IMR-90 (cell line): ENCODE measurements at places on chromosomes 2 and 18. TPM values are rescaled to one million over a fixed set of nuclear protein-coding genes. Genes with fewer than 3 reads are reported as not detected.

The CLEC4F gene
- total RNA-seq: not detected in 2 replicates

The IL36B gene
- total RNA-seq: not detected in 2 replicates

The BOLL gene
- total RNA-seq: not detected in 2 replicates

The CD28 gene
- not detected in 2 replicates for total RNA-seq

The REG3A gene
- total RNA-seq: not detected in 2 replicates

- H3K36me3 ChIP-seq: no peaks in the 10 kb centered on the region
- no peak overlapping the region for H3K4me3 ChIP-seq
- no peak overlapping the region for H3K27ac ChIP-seq
- peaks cover 18% of the 10 kb centered on the region for H3K27me3 ChIP-seq
- DNase-seq: no peak
These were observed 147.6 kb upstream of the COPS8 start for GRCh38 chr2:236938126-236938525.

DNA sequence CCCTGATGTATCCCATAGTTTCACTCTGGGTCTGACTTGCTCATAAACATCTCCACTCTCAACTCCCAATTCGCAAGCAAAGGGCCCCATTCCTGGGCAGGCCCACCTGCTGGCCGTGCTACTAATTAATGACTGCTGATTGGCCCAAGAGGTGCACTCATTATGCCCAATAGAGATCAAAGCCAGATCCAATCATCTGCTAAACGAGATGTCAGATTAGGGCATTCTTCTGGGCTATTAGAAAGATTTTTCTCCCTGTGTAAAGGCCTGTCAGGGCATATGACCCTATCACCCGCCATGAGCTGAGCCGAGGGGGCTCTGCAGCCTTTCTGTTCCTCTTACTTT is 103.4 kb upstream of the HAAO start:
- no peak for DNase-seq
- H3K4me3 ChIP-seq: no peak overlapping the region
- H3K27me3 ChIP-seq: no peaks in the 10 kb centered on the region

DNA sequence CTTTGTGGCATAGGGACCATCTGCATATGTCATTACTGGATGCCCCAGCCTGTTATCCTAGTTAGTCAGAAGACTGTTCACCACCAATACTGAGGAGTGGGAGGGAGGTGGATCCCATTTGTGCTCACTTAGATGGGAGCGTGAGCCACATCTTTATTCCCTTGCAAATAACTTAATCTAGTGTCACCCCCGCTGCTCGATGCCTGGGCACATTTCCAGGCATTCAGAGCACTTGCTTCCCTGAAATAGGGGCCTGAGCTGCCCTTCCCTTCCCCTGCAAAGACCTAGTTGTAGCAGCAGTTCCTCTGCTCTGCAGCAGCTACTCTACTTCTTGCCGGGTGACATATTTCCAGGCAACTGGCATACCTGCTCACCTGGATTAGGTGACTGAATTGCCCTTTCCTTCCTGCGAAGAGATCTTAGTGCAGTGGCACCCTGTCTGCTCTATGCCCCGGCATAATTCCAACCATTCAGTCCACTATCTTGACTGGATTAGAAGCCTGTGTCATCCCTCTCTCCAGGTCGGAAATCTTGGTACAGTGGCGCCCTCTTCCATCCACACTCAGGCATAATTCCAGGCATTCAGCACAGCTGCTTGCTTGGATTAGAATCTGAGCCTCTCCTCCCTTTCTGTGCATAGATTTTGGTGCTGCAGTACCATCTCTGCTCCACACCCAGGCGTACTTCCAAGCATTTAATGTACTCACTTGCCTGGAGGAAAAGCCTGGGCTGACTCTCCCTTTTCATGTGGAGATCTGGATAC is 1389.1 kb upstream of the TMEFF2 start:
- H3K4me1 ChIP-seq: no peaks in the 10 kb centered on the region
- no peak overlapping the region for H3K4me3 ChIP-seq

DNA sequence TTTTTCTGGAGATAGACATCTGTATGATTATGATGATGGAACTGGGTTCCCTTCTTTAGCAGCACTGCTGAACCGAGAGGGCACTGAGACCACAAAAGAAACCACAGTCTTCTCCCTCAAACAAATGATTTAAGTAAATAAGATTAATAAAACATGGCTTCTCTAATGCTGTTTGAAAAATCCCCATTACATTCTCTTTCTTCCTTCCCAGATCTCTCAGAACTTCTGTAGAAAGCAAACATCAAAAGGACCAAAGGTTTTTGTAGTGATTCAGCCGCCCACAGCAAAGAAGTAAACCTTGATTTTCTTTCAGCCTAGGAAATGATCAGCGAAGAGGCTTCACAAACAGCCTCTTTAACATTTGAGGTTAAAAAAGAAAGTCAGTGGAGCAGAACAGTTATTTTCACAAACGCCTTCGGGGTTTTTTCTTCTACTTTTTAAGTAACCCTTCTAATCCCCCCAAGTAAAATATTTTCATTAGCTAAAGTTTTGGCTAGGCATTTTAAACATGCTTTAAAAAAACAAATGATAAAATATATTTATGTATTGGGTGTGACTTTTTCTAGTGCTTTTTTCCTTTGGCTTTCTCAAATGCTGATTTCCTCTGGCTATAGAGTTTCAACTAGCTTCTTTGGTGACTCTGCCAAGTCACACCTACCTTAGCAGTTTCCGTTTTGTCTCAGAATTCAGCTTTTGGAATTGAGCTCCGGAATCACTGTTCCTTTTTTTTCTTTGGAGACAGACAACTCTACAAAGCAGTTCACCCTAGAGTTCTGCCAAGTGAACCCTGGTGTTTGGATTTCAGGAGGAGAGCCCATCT is 89.6 kb downstream of the UPP2 start:
- no peaks in the 10 kb centered on the region for H3K4me1 ChIP-seq
- no peak overlapping the region for H3K27ac ChIP-seq
- no peaks in the 10 kb centered on the region for H3K36me3 ChIP-seq
- DNase-seq: no peak
- H3K4me3 ChIP-seq: no peak overlapping the region

- H3K27ac ChIP-seq: no peak overlapping the region
- no peak overlapping the region for H3K4me3 ChIP-seq
- no peak for DNase-seq
- peaks cover under 1% of the 10 kb centered on the region for H3K4me1 ChIP-seq
- H3K36me3 ChIP-seq: no peaks in the 10 kb centered on the region
These were observed 62.3 kb downstream of the UBE2E3 start for GRCh38 chr2:181042706-181043105.

- H3K4me1 ChIP-seq: no peaks in the 10 kb centered on the region
- no peak overlapping the region for H3K27ac ChIP-seq
- no peak overlapping the region for H3K4me3 ChIP-seq
- DNase-seq: no peak
These were observed 142.0 kb downstream of the ASB1 start for GRCh38 chr2:238568455-238569440.

DNA sequence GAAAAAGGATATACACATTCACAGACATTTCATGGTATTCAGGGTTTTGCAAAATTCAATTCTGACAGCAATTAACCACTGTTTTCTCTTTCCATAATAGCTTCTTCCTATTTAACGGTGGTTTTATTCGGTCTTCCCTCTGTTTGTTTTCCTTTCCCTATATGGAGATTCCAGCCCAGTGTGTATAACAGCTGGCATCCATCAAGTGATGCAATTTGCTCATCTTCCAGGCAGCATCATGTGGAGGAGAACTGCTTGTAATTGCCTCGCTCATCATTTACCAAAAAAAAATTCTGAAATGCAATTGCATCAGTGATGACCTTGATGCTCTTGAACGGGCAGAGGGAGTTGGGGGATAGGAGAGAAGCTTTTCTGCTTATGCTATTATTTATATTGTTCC is 165.9 kb upstream of the PGAP1 start:
- no peak overlapping the region for H3K4me3 ChIP-seq
- H3K4me1 ChIP-seq: peaks cover 8% of the 10 kb centered on the region; the same call in 1 of the 2 replicates
- no peaks in the 10 kb centered on the region for H3K36me3 ChIP-seq
- H3K27ac ChIP-seq: no peak overlapping the region

- H3K36me3 ChIP-seq: peaks cover 12% of the 10 kb centered on the region
- no peaks in the 10 kb centered on the region for H3K27me3 ChIP-seq
- H3K4me1 ChIP-seq: peaks cover 3% of the 10 kb centered on the region; the same call in 1 of the 2 replicates
- no peak overlapping the region for H3K4me3 ChIP-seq
- no peak for DNase-seq
- H3K27ac ChIP-seq: no peak overlapping the region
These were observed 82.0 kb upstream of the CCDC195 start for GRCh38 chr2:224798180-224798579.

DNA sequence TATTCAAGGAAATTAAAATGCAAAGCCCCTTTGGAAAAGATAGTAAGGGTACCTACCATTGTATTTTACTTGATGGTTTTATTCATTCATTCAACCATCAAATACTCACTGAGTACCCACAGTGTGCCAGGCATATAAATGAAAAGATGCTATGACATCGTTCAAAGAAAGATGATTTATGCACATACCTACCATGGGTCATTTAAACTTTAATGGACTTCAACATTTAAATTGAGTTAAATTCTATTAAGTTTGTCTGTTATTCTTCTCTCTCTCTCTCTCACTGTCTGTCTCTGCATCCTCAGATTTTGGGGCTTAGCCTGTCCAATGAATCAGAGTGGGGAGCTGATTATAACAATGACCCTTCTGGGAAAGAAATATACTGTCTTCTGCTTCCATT is 87.9 kb downstream of the CERS6 start:
- no peaks in the 10 kb centered on the region for H3K27me3 ChIP-seq
- H3K4me1 ChIP-seq: peaks cover 2% of the 10 kb centered on the region; the same call in 1 of the 2 replicates
- no peaks in the 10 kb centered on the region for H3K36me3 ChIP-seq
- no peak overlapping the region for H3K4me3 ChIP-seq
- DNase-seq: no peak

DNA sequence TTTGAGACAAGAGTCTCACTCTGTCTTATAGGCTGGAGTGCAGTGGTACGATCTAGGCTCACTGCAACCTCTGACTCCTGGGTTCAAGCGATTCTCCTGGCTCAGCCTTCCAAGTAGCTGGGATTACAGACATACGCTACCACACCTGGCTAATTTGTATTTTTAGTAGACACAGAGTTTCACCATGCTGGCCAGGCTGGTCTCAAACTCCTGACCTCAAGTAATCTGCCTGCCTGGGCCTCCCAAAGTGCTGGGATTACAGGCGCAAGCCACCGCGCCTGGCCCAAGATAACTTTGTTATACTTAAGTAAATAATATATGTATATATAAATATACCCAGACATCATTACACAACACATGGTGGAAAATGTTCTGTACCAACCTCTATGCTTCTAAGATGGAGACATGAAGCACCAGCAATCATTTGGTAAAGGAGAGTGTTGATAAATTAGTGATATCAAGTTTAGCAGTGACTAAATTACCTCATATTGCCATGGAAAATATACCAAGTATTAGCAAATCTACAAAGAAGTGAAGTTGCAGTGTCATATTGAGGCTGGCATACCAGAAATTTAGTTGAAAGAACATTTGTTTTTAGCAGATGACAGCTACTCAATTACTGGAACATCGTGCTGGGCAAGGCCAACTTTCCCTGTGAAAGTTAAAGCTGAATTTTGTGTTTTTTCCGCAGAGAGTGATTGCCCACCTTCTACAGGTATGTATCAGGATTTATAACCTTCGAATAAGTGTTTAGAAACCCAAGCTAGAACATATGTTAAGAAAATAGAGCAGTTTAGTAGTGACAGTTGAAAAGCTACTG is 177.7 kb downstream of the MYCN start:
- no peaks in the 10 kb centered on the region for H3K4me1 ChIP-seq
- H3K4me3 ChIP-seq: no peak overlapping the region
- no peaks in the 10 kb centered on the region for H3K27me3 ChIP-seq
- no peak for DNase-seq

DNA sequence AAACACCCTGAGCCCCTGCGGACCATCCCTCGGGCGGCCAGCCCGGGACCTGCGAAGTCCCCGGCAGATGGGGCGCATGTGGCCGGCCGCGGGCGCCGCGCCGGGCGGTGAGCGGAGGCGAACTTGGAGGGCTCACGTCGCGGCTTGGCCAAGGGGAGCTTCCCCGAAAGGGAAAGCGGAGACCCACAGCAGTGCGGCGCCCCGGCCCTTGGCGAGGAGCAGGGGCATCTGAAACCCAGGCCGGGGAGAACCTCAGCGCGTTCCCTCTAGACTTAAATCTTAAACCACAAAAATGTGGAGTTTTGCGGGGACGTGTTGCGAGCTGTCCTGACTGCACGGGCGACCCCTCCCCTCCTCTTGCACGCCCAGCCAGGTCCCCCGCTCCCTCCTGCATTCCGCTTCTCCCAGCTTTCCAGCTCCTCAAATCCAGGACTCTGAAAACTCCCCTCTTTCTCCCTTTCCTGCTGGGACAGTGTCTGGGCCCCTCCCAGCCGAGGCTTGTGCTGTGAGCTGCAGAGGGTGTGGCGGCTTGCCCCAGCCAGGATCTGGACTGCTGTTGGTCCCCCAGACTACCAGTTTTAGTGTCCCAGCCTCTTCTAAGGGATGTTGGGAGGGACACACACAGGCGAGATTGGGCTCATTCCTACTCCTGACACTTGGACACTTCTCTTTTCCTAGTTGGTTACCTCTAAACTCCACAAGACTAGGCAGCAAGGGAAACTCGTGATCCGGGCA is 1.3 kb downstream of the FMNL2 start:
- H3K27ac ChIP-seq: peak overlapping the region; percentile 43
- no peaks in the 10 kb centered on the region for H3K36me3 ChIP-seq
- H3K27me3 ChIP-seq: no peaks in the 10 kb centered on the region
- DNase-seq: peak; percentile 47
- H3K4me1 ChIP-seq: peaks cover 2% of the 10 kb centered on the region; the same call in 1 of the 2 replicates
- H3K4me3 ChIP-seq: peak overlapping the region; percentile 98

- no peaks in the 10 kb centered on the region for H3K27me3 ChIP-seq
- DNase-seq: no peak
These were observed 1526.7 kb downstream of the LRP1B start for GRCh38 chr2:140604096-140604495.

DNA sequence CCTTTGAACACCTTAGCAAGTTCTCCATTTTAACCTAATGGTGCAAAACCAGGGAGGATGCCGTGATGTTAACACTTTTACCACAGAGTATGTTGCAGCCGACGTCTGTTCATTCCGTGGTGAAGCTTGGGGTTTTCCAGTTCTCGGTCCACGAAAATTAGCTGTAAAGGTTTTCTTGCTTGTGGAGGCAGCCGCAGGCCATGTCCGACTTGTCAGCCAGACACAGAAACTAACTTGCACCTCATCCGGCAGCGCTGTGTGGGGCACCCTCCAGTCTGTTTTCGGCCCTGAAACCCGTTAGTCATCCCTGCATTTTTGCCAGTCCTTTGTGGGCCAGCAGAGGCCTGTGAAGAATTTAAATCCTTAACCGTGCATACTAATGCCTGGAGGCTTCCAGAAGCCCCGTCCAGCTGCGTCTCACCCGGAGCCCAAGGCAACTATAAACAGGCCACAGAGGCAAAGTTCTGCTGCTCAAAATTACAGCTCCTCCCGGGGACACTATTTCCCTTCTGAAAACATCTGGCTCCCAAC is 70.6 kb downstream of the SH3YL1 start:
- H3K4me3 ChIP-seq: no peak overlapping the region
- DNase-seq: peak; percentile 2

- H3K27me3 ChIP-seq: peaks cover 18% of the 10 kb centered on the region
- H3K27ac ChIP-seq: no peak overlapping the region
- no peaks in the 10 kb centered on the region for H3K36me3 ChIP-seq
- peak; percentile 18 for DNase-seq
These were observed 300.9 kb downstream of the CYP26B1 start for GRCh38 chr2:71846669-71847291.
